ENCODE measurements at places on chromosomes 5 and 9.

DNA sequence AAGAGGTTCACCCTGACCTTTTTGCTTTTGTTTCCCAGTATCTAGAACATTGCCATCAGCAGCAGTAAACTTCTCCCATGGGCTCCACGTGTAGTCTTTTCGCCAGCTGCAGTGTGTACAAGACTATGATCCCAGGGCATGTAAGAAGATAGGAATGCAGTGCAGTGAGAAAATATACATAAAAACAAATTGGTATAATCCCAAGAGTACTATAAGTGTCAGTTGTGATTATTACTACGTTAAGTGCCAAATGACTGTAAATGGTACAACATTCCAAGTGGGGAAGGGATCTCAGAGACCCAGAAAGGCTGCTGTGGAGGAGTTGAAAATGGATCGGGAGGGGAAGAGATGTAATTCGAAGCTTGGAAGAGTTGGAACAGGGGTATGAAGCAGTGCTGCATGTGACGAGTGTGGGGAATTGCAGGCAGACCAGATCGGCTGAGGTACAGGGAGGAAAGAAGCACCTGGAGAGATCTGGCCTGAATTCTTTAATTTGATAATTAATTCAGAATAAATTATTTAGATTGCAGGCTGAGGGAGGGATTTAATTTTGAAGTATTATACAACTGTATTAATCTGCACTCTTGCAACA lies 95.1 kb downstream of the FBXL7 start:
- no peak for DNase-seq

- DNase-seq = no peak
These were observed 81.7 kb downstream of the DOCK8 start for GRCh38 chr9:296411-296810.

- DNase-seq = peak; percentile 29
These were observed 82.1 kb downstream of the LMX1B start for GRCh38 chr9:126695701-126696400.

DNA sequence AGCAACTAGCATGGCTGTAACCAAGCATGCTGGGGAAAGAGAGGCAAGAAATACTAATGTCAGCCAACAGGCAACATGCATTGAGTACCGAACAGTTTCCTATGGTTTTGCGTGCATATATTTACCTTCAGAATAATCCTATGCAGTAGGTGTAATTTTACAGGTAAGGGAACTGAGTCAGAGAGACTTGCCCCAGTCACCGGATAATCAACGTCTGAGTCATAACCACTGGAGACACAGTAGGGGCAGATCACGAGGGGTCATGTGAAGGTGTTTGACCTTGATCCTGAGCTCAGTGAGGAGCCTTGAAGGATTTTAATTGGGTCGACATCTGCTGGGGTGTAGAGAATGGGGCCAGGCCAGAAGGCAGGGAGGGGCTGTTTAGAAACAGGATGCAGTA lies 13.4 kb upstream of the TSC1 start:
- DNase-seq = no peak

- DNase-seq = no peak
These were observed 16.3 kb upstream of the OBP2B start for GRCh38 chr9:133225171-133226011.

DNA sequence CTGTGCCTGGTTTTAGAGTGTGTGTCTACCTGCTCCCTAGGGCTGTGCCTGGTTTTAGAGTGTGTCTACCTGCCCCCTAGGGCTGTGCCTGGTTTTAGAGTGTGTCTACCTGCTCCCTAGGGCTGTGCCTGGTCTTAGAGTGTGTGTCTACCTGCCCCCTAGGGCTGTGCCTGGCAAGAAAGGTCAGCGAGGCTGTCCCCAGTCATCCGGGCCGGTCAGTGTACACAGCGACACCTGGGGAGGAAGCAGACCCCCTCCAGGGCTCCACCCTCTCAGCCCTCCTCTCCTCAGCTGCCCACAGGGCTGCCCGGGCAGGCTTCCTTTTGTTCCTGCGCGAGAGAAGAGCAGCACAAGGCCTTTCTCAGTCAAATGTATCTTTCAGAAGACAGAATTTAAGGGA lies 4.1 kb downstream of the NRARP start:
- no peak for DNase-seq

GRCh38 chr5:152332716-152333460 lies 72.2 kb downstream of the NMUR2 start:
- no peak for DNase-seq

DNA sequence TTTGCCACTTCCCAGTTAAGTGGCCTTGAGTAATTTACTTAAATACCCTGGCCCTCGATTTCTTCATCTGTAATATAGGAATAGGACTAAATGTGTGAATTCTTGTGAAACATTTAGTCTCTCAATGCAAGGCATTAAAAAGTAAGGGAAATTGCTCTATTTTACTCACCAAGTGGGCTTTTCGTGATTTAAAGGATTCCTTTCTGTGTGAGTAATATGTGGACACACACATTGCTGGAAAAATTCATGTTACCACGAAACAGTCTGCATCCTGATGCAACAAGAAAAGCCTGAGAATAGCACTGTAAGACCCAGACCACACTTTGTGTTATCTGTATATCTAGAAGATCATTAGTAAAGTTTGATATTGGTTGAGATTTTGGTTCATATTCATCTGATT lies 1243.0 kb upstream of the CDH9 start:
- DNase-seq = no peak

DNA sequence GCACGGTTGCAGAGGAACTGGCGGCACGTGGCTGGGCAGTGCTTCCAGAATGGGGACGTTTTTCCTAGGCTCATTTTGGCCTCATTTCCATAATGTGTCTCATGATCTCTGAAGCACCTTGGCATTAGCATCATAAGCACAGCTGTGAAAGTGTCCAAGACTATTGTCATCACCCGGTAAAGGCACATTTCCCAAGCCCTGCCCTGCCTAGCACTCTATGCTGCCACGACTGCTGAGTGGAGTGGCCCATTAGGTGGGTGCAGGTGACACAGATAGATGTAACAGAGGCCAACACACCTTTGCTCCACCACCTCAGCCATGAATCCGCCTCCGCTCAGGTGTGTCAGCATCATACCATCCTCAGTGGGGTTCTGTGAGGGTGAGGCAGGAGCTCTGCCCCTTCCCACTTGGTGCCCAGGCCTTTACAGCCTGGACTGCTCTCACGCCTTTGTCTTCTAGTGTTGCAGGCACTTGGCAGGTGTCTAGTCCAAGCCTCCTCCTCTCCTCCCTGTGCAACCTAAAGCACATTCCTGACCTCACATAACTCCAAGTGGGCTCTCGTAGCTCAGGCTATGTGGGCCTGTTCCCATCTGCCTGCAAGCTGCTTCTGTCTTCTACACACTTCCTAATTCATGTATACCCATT lies 213.0 kb downstream of the FSTL4 start:
- DNase-seq = no peak

GRCh38 chr5:127872494-127872893 lies 169.3 kb downstream of the CCDC192 start:
- DNase-seq = no peak

DNA sequence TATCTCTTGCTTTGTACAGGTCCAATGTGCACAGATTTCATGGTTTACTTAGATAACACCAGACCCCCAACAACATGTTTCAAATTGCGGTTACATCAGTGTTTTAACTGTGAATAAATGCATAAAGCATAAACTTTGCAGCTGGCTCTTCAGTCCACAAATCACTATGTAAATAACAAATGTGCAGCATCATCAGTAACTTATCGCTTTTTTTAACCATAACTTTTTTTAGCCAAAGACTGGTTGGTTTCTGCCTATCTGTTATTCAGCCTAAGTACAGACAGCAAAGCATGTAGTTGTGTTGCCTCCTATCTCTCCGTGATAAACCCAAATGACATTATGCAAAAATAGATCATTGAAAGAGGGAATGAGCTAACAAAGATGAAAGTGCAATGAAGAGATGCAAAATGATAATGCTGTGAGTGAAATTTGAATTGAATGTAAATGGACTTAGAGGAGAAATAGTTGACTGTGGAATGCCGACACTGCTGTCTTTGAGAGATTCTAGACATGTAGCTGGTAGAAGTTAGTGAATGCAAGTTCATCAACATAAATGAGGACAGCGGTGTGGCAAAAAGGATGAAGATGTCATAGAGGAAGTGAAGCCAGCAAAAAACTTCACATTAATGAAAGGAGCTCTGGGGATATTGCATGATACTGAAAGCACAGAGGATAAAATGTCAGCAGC lies 108.8 kb downstream of the PDE8B start:
- DNase-seq = no peak

DNA sequence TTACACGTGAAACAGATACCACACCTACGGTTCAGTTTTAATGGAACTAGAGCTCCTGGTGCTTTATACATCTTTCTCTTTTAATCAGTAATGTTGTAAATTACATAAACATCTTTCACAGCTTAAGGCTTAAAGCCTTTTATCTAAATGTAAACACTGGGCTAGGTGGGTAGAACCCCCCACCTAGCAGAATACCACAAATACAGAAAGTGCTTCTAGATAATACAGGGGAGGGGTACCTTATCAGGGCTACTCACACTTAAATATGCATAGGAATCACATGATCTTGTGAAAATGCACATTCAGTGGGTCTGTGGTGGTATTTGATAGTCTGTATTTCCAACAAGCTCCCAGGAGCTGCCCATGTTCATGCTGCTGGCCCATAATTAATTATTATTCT lies 256.4 kb upstream of the TARS1 start:
- DNase-seq = no peak

DNA sequence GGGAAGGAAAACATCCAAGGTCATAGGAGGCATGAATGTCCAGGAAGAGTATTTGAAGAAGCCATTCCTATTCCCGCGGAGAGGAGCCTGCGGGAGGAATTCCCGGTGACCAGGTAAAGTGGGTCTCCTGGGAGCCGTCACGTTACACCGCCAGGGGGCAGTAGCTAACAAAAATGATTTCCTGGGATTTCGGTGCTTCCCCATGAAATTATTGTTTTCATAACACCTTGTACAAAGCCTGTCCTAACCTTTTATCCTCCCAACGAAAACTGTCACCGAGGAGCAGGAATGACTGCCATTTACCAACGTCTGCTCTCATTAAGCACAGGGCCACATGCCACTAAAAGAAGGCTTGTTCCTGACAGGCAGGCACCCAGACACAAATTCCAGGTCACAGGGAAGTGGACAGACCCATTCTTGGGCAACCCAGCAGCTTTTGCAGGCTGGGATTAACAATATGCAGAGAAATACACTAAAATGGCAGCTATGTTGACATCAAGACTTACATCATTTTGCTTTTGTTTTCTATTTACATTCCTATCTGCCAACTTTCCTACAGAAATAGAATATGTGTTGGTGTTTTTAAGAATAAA lies 41.2 kb upstream of the CTSL start:
- no peak for DNase-seq

DNA sequence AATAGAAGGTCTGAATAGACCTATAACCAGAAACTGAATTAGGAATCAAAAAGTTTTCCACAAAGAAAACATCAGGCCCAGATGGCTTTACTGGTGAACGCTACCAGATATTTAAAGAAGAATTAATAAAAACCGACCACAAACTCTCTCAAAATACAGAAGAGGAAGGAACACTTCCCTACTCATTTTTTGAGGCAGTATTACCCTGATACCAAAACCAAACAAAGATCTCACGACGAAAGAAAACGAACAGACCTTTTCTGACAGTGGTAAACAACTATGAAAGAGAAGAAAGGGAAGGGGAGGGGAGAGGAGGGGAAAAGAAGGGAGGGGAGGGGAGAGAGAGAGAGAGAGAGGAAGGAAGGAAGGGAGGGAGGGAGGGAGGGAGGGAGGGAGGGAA lies 13.5 kb downstream of the B4GALT1 start:
- no peak for DNase-seq

DNA sequence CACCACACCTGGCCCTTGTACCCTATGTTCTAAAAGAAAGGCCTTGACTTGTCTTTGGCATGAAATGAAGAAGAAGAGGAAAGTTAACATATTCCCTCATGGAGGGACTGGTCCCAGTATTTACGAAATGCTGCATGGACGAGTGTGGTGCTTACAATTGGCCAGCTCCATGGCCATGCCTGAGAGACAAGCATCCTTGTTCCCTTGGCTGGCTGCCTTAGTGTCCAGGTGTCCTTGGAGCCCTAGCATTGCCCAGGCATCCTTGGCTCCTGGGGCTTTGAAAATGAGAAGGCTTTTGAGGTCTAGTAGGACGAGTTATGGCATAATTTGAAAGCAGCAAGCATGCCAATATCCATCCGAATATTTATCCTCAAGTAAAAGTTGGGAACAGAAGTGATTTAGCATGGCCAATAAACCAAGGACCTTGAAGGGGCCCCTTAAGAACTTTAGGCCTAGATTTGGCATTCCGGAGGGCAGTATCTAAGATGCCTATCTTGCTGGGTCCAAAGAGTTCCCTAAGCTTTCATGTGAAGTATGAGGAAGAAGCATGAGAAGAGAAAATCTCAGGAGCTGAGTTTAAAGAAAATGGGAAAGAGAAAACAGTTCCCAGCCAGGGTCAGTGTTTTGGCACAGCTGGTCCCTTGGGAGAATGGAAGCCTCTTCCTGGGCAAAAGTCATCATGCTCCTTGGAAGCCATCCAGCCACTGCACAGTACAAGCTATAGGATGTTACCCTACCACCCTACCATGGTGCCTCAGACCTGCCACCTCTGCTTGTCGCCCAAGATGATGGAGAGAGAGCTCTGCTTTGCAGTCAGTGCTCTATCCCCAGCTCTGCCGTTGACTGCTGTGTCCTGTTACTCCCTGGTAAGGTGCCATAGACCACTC lies 91.0 kb downstream of the AOPEP start:
- no peak for DNase-seq

DNA sequence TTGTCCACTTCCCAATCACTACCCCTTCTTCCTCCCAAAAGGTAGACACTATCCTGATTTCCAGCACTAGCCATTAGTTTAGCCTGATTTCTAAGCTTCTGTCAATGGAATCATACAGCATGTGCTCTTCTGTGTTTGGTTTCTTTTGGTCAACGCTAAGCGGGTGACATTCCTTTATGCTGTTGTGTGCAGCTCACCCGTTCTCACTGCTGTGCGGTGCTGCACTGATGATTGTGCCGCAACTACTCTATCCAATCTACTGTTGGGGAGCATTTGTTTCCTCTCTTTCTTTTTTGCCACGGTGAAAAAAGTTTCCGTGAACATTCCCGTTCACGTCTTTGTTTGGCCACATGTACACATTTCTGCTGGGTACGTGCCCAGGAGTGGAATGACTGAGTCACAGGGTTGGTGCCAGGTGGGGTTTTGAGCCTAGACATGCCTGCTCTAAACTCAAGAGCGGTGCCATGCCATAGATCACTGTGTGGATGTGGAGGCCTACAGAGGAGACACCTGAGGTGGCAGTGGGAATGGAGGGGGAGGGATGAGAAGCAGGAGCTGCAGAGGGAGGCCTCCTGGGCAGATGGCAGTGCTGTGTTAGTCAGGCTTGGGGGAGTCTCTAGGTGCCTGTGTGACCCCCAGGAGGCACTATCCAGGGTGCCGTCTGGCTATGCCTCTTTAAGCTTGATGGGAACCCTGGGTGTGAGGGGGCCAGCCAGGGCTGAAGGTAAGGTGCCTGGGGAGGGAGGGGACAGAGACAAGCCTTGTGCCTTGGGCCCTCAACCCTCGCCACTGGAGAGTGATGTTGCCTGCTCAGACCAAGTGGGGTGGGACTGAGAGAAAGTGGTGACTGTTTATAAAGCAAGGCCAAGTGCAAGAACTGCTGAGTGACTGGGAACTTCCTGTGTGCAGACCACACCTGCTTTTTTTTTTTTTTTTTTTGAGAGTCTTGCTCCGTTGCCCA lies 11.4 kb upstream of the ANKRD33B start:
- DNase-seq = no peak

- peak; percentile 52 for DNase-seq
These were observed 23.1 kb upstream of the CNOT6 start for GRCh38 chr5:180470966-180471582.

GRCh38 chr5:139232147-139232724 lies 34.1 kb upstream of the SIL1 start:
- DNase-seq = no peak

GRCh38 chr5:124714910-124715309 lies 31.5 kb downstream of the ZNF608 start:
- DNase-seq = no peak

GRCh38 chr9:106077731-106078130 lies 383.4 kb downstream of the TMEM38B start:
- no peak for DNase-seq
